ENCODE measurements at places on chromosomes 16 and 17.

- DNase-seq, result no peak
Measured at GRCh38 chr16:17474572-17474971, 3.8 kb upstream of the XYLT1 start.

DNA sequence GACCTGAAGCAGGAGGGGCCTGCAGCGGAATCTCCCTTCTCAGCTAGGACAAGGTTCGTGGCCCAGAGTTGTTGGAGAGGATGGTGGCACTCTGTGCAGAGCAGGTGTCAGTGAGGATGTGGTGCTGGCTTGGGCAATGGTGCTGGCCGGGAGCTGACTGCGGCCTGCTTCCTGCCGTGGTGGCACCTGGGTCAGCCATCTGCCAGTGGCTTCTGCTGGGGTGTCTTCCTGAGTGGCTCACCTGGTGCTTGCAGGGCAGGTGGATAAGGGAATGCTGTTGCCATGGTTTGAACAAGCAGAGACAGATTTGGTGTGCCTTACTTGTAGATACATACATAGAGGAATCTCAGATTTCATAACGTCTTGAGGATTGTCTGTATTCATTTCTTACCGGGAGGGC lies 69.6 kb downstream of the SEC14L1 start:
- no peak for DNase-seq

GRCh38 chr17:78252111-78252634 lies 20.7 kb downstream of the TMEM235 start:
- DNase-seq, result no peak

DNA sequence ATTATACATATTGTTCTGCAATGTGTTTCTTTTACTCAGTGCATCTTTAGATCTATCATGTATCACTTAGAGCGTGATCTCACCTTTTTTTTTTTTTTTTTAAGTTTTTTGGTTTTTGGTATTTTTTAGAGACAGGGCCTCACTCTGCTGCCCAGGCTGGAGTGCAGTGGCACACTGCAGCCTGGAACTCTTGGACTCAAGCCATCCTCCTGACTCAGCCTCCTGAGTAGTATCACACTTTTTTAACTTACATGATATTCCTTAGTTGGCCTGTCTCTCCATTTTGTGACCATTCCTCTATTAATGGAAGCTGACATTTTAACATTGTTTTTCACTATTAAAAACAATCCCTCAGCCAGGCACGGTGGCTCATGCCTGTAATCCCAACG lies 4.7 kb upstream of the MPO start:
- no peak for DNase-seq

DNA sequence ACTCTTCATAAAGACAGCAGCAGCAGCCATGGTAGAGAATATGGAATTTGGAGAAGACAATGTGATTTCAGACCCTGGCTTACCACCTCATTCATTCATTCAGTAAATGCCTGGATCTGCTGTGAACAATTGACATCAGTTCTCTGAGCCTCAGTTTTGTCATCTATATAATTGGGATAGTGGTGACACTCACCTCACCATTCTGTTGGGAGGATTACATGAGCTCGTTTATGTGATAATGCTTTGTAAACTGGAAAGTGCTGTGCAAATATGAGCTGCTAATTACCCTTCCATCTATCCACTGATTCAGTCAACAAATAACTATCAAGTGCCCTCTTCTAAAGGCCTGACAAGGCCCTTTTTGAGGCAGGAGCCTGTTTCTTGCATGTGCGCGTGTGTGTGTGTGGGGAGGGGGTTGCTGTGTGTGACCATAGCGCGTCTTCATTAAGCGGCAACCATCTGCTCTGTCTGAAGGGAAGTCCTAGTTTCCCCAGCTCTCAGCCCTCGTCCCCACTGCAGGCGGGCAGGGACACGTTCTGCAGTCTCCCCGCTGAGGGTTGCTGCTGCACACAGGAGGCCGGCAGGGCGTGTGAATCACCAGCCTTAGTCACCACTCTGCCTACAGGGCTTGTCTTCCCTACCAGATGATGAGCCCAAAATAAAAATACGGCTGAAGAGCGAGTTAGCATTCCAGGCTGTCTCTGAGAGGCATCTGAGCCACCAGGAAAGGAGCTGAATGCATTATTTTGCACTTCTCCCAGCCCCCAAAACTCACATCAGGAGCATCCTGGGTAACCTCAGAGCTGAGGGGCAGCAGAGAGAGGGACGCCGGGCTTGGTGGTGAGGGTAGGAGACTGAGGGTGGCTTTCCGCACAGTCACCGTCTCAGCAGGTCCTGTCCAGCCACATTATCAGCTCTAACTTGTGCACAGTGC lies 19.9 kb downstream of the ARL4D start:
- peak; percentile 17 for DNase-seq

DNA sequence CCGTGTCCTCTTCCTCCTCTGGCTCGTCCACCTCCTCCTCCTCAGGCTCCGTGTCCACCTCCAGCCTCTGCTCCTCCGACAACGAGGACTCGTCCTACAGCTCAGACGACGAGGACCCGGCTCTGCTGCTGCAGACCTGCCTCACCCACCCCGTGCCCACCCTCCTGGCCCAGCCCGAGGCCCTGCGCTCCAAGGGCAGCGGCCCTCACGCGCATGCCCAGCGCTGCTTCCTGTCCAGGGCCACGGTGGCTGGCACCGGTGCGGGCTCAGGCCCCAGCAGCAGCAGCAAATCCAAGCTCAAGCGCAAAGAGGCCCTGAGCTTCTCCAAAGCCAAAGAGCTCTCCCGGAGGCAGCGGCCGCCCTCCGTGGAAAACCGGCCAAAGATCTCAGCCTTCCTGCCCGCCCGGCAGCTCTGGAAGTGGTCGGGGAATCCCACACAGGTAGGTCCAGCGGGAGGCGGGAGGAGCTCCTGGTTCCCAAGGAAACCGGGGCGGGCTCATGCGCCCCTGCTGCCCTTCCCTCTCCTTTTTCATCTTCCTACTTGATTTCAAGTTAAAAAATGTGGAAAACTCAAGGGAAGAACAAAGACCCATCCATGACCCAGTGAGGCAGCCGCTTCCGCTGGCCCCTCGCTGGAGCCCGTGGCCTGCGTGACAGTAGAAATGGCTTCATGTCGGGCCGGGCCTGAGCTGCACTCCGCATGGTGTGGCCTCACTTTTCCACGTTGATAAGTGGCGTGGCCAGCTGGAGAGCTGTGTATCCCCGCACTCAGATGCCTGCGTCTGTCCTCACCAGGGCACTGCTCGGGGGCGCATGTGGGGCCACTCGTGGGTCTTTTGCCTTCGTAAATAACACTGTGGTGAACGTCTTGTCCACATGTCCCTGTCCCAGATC lies 50.7 kb downstream of the ACTG1 start:
- DNase-seq, result no peak

DNA sequence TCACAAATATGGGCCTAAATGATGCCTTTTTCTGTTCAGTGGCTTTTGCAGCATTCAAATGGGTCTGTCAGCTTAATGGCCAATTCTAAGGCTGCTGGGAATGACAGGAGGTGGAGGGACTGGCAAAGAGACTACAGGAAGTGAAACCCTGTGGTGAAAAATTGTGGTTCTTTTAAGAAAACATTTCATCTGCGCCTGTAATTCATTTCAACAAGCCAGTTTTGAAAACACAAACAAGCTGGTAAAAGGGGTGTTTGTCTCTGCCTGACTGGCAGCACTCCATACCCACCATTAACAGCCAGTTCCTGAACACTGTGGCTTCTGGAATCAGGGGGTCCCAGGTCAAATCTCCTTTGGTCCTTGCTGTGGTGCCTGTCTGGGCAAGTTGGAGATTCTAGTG lies 3.6 kb upstream of the KDM8 start:
- DNase-seq, result no peak

DNA sequence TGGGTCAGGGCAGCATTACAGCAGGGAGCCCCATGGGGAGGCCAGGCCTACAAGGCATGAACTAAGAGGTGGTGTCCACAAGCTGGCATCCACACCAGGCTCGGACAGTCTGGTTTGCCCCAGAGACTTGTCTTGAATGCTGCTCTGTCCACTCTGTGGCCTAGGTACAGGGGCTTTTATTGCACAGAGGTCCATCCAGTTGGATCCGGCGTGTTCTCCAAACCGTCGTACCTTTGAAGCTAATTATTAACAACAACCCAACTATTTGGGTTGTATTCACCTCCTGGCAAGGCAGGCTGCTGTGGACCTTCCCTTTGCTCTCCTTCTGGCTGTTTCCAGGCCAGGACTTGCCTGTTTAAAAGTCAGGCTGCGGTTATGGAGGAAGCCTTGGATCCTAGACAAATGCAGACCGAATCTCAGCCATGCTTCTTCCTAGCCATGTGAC lies 123.4 kb downstream of the CLEC16A start:
- DNase-seq, result no peak

- DNase-seq, result no peak
Measured at GRCh38 chr16:50282010-50282538, 15.7 kb downstream of the ADCY7 start.

DNA sequence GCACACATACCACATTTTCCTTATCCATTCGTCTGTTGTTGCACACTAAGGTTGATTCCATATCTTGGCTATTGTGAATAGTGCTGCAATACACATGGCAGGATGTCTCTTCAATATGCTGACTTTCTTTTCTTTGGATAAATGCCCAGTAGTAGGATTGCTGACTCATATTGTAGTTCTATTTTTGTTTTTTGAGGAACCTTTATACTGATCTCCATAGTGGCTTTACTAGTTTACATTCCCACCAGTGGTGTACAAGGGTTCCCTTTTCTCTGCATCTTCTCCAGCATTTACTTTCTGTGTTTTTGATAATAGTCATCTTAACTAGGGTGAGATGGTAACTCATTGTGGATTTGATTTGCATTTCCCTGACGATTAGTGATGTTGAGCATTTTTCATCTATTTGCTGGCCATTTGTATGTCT lies 118.1 kb downstream of the STXBP4 start:
- peak; percentile 19 for DNase-seq

GRCh38 chr16:85420501-85421337 lies 192.4 kb upstream of the GSE1 start:
- no peak for DNase-seq

GRCh38 chr16:23712976-23713375 lies at the start of gene ERN2:
TSS of gene ERN2 (minus strand) at chr16:23713222. CDS start at chr16:23713187, 35 bp downstream.
- DNase-seq, result no peak

DNA sequence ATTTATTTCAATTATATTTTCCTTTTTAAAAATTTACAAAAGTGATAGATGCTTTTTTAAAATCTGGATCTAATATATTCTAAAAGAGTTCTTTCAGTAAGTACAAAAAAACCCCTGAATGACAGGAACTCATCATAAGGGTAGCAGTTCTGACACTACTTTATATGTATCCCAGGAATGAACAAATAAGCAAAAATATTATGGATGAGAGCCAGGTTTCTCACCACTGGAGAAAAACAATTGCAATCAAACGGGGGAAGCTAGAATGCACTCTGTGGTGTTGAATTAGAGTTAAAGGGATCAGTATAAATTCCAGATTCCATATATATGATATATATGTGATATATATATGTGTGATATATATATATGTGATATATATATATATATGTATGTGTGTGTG lies 23.2 kb upstream of the NDRG4 start:
- no peak for DNase-seq

- no peak for DNase-seq
Measured at GRCh38 chr17:40604327-40605080, 39.2 kb upstream of the CCR7 start.

DNA sequence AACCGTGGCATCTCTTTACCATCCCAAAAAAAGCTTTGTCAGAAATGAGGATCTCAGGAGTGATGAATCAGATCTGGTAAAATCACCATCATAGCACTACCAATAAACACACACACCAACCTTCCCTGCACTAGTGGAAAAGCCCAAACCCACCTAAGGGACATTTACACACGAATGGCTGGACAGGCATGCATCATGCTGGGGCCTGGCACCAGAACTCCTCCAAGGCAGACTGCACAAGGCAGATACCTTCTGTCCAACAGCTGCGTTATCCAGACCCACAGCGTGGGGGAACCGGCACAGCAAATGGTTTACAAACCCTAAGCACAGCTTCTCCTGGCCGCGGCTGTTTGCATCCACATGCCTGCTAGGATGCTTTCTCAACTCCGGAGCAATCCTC lies 2.8 kb downstream of the ASIC2 start:
- no peak for DNase-seq

DNA sequence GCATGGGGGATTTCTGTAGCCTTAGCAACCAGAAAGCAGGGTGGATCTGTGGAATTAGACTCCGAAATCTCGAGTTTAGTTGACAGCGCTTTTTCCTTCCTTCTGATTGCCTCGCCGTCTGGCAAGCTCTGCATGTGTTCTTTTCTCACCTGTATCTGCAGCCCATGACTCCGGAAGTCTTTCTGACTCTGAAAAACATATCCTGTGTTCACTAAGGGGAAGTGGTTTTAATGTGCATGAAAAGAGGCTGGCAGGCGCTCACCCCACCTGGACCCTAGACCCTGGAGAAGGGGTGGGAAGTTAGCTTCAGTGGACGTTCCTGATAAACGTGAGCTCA lies 158.5 kb downstream of the RPTOR start:
- DNase-seq, result no peak

DNA sequence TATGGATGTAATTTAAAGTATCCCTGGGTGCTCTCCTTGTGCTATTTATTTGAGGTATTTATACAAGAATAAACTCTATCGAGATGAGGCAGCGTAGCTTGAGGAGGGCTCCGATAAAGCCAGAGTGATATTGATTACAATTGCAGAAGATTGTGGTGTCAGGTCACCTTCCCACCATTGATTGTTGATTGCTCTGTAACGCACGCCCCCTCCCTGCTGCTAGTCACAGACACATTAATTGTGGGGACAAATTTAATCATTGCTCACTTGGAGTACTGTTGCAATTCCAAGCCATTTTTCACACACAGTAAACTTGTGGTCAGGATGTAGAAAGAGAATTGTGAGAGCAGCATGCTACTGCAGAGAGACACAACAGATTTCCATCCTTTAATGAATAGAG lies 75.4 kb downstream of the IRX3 start:
- DNase-seq, result no peak

GRCh38 chr17:75721463-75722011 lies 278 bp downstream of the ITGB4 start:
- no peak for DNase-seq

Data from NCI-H2029 treated with DMSO at 0.1 percent for 48 hours (cell line).